ENCODE measurements at places on chromosomes 2 and 18.
A peak's percentile ranks its signal among the peaks of the same experiment; 100 is the strongest.

- DNase-seq: no peak
Measured at GRCh38 chr2:9188823-9189222, 17.8 kb upstream of the ASAP2 start.

- no peak for DNase-seq
Measured at GRCh38 chr2:46534589-46534988, 55.2 kb downstream of the TMEM247 start.

- no peak for DNase-seq
Measured at GRCh38 chr2:207126724-207127308, 38.9 kb downstream of the KLF7 start.

DNA sequence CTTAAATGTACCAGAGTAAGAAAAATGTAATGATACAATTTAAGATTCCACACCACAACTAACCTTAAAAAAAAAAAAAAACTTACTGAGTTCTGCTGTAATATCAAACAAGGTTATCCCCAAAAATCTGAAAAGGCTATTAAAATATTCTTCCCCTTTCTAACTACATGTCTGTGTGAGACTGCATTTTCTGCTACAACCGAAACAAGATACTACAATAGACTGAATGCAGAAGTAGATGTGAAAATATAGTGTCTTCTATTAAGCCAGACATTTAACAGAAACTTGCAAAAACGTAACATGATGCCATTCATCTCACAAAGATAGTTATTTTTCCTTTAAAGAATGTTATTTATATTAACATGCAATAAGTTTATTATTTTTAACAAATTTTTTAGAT, 16.2 kb downstream of the SS18 start:
- DNase-seq: no peak

GRCh38 chr2:58734365-58734764, 493.2 kb upstream of the FANCL start:
- DNase-seq: peak; percentile 20

DNA sequence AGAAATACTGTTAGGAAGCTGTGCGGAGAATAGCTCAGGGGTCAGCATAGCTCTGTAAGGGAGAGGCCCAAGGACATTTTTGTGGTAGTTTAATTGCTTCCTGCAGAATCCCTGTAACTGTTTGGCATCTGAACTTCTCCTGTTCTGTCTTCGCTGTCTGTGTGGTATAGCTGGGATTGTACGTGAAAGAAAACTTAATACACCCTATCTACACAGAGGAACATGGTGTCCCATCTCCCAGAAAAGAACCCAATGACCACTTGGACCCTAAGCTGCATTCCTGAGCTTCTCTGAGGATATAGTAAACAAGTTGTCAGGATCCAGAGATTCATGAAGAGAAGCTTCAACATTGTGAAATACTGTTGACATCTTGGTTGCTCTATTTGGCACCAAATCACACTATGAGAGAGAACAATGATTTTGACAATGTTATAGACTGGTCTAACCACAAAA, 81.3 kb downstream of the CDC42EP3 start:
- DNase-seq: no peak

DNA sequence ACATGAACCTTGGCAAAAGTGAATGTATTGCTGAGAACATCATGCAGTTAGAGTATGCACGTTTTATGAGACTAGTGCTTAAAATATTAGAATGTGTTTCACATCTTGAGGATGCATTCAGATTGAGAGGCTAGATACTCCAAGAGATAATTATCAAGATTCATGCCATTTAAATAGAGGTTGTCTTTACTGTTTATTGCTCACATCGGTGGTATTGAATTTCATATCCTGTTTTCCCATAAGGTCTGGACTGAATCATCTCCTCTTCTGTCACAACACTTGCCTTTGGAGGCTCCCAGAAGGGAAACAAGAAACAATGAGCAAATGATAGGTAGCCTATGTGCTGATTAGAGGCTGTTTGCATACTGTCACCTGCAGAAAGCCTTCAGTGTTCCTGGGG, 83.8 kb downstream of the CLHC1 start:
- DNase-seq: no peak

DNA sequence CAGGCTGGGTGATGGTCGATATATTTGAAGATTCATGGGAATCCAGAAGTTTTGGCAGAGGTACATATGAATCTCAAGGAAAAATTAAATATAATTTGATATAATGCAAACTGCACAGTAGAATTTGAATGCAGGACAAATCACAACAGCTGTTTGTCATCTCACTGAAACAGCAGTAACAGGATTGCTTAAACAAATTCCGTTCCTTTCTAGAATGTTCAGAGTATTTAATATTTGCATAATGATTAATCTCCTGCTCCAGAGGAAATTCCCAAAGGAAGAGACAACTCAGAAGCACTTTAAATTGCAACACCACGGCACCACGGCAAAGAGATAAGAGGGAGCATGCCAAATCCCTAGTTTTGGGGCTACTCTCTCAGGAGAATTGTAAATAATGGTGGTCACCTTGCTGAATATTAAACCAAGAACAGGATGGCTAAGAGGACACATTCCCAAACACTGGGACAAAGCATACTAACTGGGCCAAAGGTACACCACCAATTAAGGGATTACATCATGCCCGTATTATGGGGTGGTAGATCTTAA, 67.8 kb upstream of the MAP4K3 start:
- no peak for DNase-seq

DNA sequence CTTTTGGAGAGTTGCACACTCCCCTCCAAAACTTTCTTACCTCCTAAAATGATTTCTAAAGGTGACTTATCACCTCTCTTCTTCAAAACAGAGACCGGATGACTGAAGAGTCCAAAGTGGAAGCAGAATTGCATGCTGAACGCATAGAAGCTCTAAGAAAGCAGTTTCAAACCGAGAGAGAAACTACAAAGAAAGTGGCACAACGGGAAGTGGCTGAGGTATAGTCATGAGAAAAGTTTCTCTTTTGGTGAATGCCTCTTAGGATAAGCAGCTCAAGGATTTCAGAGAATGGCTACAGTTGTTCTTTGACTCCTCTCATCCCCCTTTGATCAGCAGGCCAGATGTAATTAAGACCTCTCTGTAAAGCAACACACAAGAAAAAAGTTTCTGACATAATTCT, 73.6 kb downstream of the GTF3C3 start:
- DNase-seq: no peak

DNA sequence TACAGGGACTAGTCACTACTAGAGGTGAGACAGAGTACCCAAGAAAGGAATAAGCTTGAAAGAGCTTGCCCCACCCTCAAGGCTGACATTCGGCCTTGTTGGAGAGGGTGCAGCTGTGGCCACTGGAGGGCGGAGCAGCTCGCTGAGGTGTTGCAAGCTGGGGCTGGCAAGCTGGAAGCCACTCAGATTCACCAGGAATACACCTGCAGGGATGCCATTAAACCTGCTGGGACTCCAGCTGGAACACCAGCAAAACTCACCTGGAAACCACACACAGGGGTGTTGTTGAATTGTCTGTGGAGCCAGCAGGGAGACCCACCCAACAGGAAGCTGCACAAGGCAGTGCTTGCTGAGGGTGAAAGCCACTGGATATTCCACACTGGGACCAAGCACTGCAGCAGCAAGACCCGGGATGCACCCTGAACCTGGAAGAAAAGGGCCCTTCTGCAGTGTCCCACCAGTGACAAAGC, 26.1 kb downstream of the KCTD18 start:
- DNase-seq: no peak

GRCh38 chr2:150588506-150588870, 101.0 kb upstream of the RND3 start:
- no peak for DNase-seq

- no peak for DNase-seq
Measured at GRCh38 chr2:71782323-71782722, 329.0 kb downstream of the DYSF start.

Measured in NCI-H1105 (cell line).